Body of pancreas (tissue), 4 donors: ENCODE measurements at places on chromosomes 4 and X. TPM values are rescaled to one million over a fixed set of nuclear protein-coding genes. Genes with fewer than 3 reads are reported as not detected.

GRCh38 chr4:183355405-183355804 lies 33.2 kb upstream of the CLDN24 start:
- H3K27ac ChIP-seq: no peak overlapping the region
- H3K36me3 ChIP-seq: no peaks in the 10 kb centered on the region
- no peak for DNase-seq
- peaks cover 5% of the 10 kb centered on the region for H3K4me1 ChIP-seq
- no peak overlapping the region for H3K4me3 ChIP-seq

DNA sequence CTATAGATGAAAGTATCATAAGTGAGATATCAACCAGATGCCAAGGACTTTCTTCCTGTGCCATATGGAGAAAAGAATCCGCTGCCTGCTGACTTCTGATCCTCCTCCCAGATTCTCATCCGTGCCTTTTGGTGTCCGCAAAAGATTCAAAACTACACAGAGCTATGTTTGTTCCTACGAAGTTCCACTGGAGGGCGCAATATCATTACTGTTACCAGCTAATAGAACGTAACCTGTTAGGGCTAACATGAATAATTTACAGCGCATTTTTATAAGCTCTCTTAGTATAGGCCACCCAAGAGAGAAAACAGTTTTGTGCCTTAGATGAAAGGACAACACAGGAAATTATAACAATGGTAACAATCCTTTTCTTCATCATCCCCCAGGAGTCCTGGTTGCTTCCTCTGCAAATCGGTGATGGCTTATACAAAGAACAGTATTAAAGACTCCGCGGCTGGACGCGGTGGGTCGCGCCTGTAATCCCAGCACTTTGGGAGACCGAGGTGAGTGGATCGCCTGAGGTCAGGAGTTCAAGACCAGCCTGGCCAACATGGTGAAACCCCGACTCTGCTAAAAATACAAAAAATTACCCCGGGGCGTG lies 22.8 kb upstream of the CENPVL3 start:
- H3K27ac ChIP-seq: no peak overlapping the region
- H3K4me1 ChIP-seq: no peaks in the 10 kb centered on the region
- no peaks in the 10 kb centered on the region for H3K36me3 ChIP-seq
- DNase-seq: no peak

- no peak for DNase-seq
- no peaks in the 10 kb centered on the region for H3K27me3 ChIP-seq
- no peaks in the 10 kb centered on the region for H3K4me1 ChIP-seq
- H3K27ac ChIP-seq: no peak overlapping the region
- no peak overlapping the region for H3K4me3 ChIP-seq
These were observed 38.6 kb downstream of the TRPC5OS start for GRCh38 chrX:111914398-111915090.

DNA sequence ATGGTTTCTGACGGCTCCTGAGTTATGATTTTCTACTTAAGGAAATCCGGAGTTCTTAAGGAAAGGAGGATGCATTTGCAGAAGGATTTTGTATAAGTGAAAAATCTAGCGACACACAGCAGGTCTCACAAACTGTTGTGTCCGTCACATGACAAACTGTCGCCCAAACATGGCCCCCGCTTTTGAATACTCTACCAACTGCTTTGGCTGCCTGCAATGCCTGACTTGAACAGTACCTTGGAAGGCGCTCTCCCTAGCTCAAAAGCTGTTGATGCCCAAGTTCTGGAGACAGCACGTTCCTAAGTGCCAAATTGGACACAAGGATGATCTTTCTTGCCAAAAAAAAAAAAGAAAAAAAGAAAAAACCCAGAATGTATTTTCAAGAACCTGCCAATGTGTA lies 103.2 kb downstream of the ENPP6 start:
- H3K4me3 ChIP-seq: no peak overlapping the region
- no peak for DNase-seq
- H3K27ac ChIP-seq: no peak overlapping the region
- H3K36me3 ChIP-seq: no peaks in the 10 kb centered on the region

- H3K4me3 ChIP-seq: no peak overlapping the region
- H3K36me3 ChIP-seq: no peaks in the 10 kb centered on the region
- no peak overlapping the region for H3K27ac ChIP-seq
- no peaks in the 10 kb centered on the region for H3K27me3 ChIP-seq
These were observed 92.0 kb downstream of the TMEM144 start for GRCh38 chr4:158302076-158302866.

DNA sequence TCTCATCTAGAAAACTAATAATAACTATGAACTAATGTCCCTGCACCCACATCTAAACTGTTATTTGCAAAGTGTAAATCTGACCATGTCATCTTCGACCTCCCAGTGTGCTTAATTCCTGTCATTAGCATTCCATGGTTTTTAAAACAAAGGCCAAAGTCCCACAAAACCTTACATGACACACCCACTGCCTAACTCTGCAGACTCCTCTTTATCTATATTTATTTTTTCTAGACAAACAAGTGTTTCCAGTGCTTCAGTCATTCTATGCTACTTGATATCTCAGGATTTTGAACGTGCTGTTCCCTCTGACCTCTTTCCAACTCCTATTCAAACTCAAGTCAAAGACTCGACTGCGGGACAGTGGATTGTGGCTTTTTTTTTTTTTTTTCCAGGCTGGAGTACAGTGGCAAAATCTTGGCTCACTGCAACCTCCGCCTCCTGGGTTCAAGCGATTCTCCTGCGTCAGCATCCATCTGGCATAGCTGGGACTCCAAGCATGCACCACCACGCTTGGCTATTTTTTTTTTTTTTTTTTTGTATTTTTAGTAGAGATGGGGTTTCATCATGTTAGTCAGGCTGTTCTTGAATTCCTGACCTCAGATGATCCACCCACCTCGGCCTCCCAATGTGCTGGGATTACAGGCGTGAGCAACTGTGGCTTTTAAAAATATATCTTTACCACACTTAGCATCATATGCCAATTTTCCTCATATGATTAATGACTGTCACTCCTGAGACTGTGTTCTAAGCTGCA lies 1511.0 kb downstream of the ARAP2 start:
- no peak for DNase-seq
- H3K4me1 ChIP-seq: peaks cover 19% of the 10 kb centered on the region
- H3K4me3 ChIP-seq: no peak overlapping the region
- no peaks in the 10 kb centered on the region for H3K27me3 ChIP-seq
- no peaks in the 10 kb centered on the region for H3K36me3 ChIP-seq
- H3K27ac ChIP-seq: no peak overlapping the region

- H3K4me1 ChIP-seq: no peaks in the 10 kb centered on the region
- no peak overlapping the region for H3K4me3 ChIP-seq
- no peak overlapping the region for H3K27ac ChIP-seq
- DNase-seq: no peak
These were observed 56.9 kb downstream of the PCGF3 start for GRCh38 chr4:762211-763190.

DNA sequence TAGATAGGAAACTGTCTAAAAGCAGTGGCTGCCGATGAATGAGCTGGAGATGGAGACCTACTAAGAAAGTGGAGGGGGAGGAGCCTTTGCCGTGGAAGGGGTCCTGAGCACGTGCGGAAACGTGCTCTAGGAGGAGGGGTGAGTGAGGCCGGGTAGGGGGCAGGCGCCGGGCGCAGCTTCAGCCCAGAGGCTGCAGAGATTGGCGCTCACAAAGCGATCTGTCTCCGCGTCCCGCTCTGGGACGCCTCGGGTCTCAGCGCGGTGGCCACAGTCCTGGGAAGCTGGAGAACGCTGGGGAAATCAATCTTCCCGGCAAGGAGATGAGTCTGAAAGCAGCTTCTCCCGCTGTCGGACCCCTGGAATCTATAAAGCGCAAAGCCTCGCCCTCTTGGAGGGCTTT lies 444 bp upstream of the ARHGAP6 start:
- peaks cover 11% of the 10 kb centered on the region for H3K4me1 ChIP-seq
- no peak overlapping the region for H3K4me3 ChIP-seq
- H3K27me3 ChIP-seq: no peaks in the 10 kb centered on the region
- H3K36me3 ChIP-seq: no peaks in the 10 kb centered on the region
- DNase-seq: no peak

GRCh38 chr4:183205193-183205592 lies 106.1 kb downstream of the WWC2 start:
- no peaks in the 10 kb centered on the region for H3K27me3 ChIP-seq
- no peaks in the 10 kb centered on the region for H3K36me3 ChIP-seq
- DNase-seq: no peak

DNA sequence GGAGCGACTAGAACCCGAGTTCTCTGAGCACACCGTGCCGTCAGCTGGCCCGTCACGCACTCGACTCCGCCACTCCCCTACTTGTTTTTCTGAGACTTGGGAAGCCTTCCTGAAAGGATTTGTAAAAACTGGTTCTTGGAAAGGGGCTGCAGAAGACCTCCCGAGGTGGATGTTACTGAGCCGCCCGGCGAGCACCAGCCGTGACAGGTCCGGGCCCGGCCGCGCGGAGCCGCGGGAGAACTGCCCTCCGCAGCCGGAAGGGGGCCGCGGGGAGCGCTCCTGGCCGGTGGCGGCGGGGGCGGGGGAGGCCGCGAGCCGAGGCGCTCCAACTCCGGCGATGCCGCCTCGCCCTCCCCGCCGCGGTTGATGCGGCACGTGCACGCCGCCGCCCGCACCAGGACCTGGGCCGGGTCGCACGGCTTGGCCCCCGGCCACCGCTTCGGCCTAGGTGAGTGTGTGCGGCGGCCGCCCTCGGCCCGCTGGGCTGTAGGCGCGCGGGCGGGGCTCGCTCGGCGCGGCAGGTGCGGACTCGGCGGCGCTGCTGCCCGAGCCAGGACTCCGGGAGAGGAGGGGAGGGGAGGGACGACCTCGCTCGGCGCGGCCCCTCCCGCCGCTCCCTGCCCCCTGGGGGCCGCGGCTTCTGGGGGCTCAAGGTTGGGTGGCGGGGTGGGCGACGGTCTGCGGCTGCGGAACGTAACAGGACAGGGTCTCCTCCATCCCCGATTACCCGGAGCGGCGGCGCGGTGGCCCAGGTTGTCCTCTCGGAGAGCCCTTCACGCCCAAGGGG lies 1.7 kb downstream of the SPRY1 start:
- peak; percentile 77 for DNase-seq
- peak overlapping the region; percentile 76 for H3K4me3 ChIP-seq
- no peaks in the 10 kb centered on the region for H3K27me3 ChIP-seq
- H3K4me1 ChIP-seq: peaks cover 8% of the 10 kb centered on the region
- peak overlapping the region; percentile 96 for H3K27ac ChIP-seq

DNA sequence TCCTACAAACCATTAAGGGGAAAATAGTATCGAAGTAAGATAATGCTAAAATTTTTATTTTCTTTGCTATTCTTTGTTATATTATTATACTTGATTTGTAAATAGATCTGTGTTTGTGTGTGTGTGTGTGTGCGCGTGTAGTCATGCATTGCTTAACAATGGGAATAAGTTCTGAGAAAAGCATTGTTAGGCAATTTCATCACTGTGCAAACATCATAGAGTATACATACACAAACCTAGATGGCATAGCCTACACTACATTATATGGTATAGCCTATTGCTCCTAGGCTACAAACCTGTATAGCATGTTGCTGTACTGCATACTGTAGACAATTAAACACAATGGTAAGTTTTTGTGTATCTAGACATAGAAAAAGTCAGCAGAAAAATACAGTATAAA lies 17.1 kb downstream of the MTTP start:
- no peaks in the 10 kb centered on the region for H3K36me3 ChIP-seq
- no peaks in the 10 kb centered on the region for H3K27me3 ChIP-seq
- H3K4me1 ChIP-seq: peaks cover 9% of the 10 kb centered on the region
- no peak overlapping the region for H3K4me3 ChIP-seq

- H3K4me1 ChIP-seq: peaks cover 8% of the 10 kb centered on the region
- H3K4me3 ChIP-seq: no peak overlapping the region
- peak; percentile 85 for DNase-seq
- H3K27me3 ChIP-seq: no peaks in the 10 kb centered on the region
- H3K36me3 ChIP-seq: no peaks in the 10 kb centered on the region
- no peak overlapping the region for H3K27ac ChIP-seq
These were observed 93.2 kb downstream of the IL1RAPL2 start for GRCh38 chrX:104659005-104659744.

DNA sequence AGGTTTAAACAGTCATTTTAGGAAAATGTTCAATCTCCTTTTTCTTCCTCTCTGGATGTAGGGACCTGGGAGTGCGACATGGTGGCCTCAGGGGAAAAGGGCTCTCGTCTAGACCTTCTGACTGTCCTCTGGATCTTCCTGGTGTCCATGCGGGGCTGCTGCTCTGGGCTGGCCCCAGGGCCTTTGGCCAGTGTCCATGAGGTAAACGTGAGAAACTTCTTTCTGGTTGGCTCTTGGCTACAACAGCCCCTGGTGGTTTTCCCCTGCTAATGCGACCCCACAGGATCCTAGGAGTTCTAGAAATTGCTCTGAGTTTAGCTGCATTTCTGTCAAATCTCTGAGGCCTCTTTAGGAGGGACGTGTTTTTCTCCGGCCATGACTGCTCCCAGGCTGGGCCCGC lies 85.7 kb downstream of the MFAP3L start:
- no peak overlapping the region for H3K27ac ChIP-seq
- H3K36me3 ChIP-seq: no peaks in the 10 kb centered on the region
- H3K4me1 ChIP-seq: no peaks in the 10 kb centered on the region
- no peaks in the 10 kb centered on the region for H3K27me3 ChIP-seq

GRCh38 chrX:20547611-20548051 lies 280.9 kb upstream of the RPS6KA3 start:
- no peaks in the 10 kb centered on the region for H3K36me3 ChIP-seq
- H3K27me3 ChIP-seq: no peaks in the 10 kb centered on the region
- H3K4me1 ChIP-seq: peaks cover 4% of the 10 kb centered on the region
- H3K4me3 ChIP-seq: no peak overlapping the region
- no peak overlapping the region for H3K27ac ChIP-seq
- DNase-seq: peak; percentile 64

- H3K4me3 ChIP-seq: no peak overlapping the region
- no peaks in the 10 kb centered on the region for H3K27me3 ChIP-seq
- no peak for DNase-seq
- no peak overlapping the region for H3K27ac ChIP-seq
- H3K36me3 ChIP-seq: no peaks in the 10 kb centered on the region
These were observed 1290.9 kb downstream of the PCDH18 start for GRCh38 chr4:136241221-136241986.

GRCh38 chr4:73589261-73589847 lies 30.9 kb downstream of the RASSF6 start:
- no peaks in the 10 kb centered on the region for H3K36me3 ChIP-seq
- H3K4me1 ChIP-seq: peaks cover 55% of the 10 kb centered on the region
- peak overlapping the region; percentile 84 for H3K27ac ChIP-seq
- no peak for DNase-seq
- no peak overlapping the region for H3K4me3 ChIP-seq

GRCh38 chr4:31983677-31984076 lies 1263.5 kb downstream of the PCDH7 start:
- H3K27me3 ChIP-seq: no peaks in the 10 kb centered on the region
- no peak overlapping the region for H3K4me3 ChIP-seq
- no peak overlapping the region for H3K27ac ChIP-seq
- no peaks in the 10 kb centered on the region for H3K36me3 ChIP-seq

- no peak overlapping the region for H3K27ac ChIP-seq
- H3K4me3 ChIP-seq: no peak overlapping the region
- H3K27me3 ChIP-seq: no peaks in the 10 kb centered on the region
These were observed 158.3 kb downstream of the SLC4A4 start for GRCh38 chr4:71497078-71497477.

DNA sequence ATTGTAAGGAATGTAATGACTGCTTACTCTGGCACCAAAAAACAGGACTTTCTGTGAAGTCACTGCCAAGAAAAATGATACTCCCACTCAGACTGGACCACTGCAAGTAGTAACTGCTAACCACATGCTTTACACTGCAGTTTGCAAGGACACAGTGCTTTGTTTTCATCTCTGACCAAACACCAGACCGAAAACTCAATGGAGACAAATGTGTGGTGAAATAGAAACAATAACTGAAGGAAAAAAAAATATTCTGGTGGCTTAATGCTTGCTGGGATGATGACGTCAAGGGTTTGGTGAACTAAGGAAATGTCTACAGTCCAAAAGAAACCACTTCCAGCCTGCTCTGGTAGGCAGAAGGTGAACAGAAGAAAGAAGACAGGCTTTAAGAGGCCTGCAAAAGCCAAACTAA lies 13.2 kb downstream of the GPC4 start:
- H3K4me3 ChIP-seq: no peak overlapping the region
- peak overlapping the region; percentile 36 for H3K27ac ChIP-seq
- H3K27me3 ChIP-seq: no peaks in the 10 kb centered on the region
- H3K36me3 ChIP-seq: no peaks in the 10 kb centered on the region

DCHS2 gene
- 0.33 TPM for total RNA-seq

RAB33A gene
- total RNA-seq: not detected

COL4A6 gene
- total RNA-seq: under 0.01 TPM
